ENCODE measurements at places on chromosomes 13 and 19. TPM values are rescaled to one million over a fixed set of nuclear protein-coding genes. Genes with fewer than 3 reads are reported as not detected.

- no peak for DNase-seq
Observed at GRCh38 chr19:41398598-41398997, 980 bp downstream of the BCKDHA start.

DNA sequence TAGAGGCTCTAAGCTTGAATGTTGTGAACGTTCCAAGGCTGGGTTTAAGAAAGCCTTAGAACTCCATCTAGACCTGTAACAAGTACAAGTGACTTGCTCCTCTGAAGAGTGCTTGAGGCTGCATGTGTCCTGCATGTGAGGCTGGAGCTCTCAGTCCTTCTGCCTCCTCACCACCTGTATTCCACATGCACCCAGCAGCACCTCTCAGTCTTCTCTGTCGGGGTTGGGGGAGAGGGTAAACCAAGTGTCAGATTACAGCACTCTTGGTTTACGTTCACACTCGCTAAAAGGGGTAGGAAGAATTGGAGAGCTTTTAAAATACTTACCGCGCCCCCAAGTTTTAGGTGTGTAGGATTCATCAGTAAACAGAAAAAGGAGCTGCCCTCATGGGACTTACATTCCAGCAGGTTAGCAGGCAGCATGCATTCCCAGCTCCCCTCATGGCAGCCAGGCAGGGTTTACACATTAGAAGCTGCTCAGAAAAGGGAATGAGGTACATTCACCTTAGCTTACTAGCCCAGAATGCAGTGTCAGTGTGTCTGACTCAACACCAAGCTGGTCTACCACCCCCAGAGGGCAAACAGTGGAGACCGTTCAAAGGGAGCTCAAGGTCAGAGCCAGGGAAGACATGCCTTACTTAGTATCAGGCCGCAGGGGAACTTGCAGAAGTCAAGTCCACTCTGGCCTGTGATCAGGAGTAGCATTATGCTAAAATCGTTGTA is 248.1 kb downstream of the PCCA start:
- no peak for DNase-seq

DNA sequence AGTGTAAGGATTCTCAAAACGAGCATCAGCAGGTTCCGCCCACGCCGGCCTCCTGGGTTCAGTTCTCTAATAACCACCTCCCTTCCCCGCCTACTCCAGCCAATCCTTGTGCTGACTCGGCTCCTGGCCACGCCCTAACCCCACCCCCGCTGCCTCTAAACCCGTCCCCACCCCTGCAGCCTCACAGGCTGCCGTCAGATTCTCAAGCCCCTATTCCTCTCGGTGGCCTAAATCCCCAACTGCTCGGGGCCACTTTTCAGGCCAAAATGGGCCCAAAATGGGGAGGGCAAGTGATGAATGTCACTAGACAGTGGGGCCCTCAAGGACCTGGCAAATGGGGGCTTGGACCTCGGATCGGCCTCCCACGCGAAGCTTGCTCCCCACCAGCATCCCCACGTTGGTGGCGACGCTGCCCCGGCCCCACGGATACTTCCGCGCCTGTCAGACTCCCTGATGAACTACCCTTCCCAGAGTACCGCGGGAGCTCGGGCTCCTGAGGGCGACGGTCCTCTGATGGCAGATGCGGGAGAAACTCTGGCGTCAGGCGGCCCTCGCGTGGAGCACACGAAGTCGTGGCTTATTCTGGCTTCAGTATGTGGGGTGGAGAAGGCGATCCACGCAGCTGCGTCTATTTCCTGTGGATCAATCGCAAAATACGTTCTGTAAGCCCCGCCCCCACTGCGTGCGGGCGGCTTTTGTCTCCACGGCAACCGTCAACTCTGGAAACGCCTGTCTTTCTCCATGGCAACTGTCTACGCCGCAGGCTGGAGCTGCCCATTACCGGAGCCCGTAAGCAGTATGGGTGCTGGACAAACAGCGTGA is 24.8 kb downstream of the ZNF473 start:
- DNase-seq: peak; percentile 87

- DNase-seq: no peak
Observed at GRCh38 chr19:2602391-2603181, 99.9 kb downstream of the GNG7 start.

GRCh38 chr13:29421118-29421517 is 174.4 kb downstream of the SLC7A1 start:
- no peak for DNase-seq

DNA sequence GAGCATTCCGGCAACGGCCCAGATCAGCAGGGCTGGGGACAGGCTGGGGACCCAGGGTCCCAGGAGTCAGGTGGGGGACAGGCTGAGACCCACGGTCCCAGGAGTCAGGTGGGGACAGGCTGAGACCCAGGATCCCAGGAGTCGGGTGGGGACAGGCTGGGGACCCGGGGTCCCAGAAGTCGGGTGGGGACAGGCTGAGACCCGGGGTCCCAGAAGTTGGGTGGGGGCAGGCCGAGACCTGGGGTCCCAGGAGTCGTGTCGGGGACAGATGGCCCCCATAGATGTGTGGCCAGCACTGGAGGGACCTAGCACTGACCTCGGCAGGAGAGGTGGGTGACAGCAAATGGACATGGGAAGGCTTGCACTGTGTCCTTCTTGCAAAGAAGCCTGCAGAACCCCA is 39.7 kb upstream of the SOX1 start:
- no peak for DNase-seq

GRCh38 chr13:67071918-67072598 is 158.1 kb downstream of the PCDH9 start:
- no peak for DNase-seq

VSIG10L gene
- 3.5 TPM for total RNA-seq

PDX1 gene
- total RNA-seq: not detected

ZNF700 gene
- 12.9 TPM for total RNA-seq

APLP1 gene
- 1.2 TPM for total RNA-seq
